Upper lobe of left lung (tissue), 6 donors: ENCODE measurements at places on chromosomes 1 and 21. TPM values are rescaled to one million over a fixed set of nuclear protein-coding genes. Genes with fewer than 3 reads are reported as not detected.

GRCh38 chr1:187909382-187909781, 1080.6 kb downstream of the PLA2G4A start:
- no peak for DNase-seq

- no peak for DNase-seq
Measured at GRCh38 chr1:82388679-82389078, 587.9 kb downstream of the ADGRL2 start.

DNA sequence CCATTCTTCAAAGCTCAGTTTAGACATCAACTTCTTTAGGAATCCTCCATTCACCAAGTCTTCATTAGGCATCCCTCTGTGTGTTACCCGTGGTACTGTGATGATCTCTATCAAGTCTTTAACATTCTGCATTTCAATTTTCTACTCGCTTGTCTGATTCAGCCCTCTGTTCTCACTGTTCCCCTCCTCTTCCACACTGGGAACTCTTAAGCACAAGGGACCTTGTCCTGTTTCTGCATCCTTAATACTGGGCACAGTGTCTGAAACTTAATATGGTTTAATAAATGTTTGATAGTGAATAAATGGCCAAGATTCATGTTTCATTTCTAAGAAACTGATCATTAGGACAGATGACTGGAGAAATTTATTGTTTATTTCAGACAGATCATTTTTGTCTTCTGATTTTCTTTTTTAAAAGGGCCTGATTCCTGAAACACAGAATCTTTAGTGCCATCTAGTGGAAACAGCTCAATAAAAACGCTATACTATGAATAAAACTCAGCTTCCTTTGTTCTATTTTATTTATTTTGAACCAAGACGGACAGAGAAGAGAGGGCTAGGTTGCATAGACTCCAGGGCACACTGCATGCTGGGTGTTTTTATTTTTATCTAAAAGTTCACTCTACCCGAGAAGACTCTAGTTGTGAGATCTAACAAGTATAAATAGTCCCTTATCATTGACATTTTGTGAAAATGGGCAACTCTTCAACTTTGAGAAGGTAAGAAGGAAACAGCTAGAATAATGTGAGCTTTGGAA, 7.0 kb upstream of the TRIM45 start:
- DNase-seq: no peak

GRCh38 chr1:37537378-37537777, 16.7 kb downstream of the SNIP1 start:
- no peak for DNase-seq

Gene HLX
- total RNA-seq: 18.6 TPM

DNA sequence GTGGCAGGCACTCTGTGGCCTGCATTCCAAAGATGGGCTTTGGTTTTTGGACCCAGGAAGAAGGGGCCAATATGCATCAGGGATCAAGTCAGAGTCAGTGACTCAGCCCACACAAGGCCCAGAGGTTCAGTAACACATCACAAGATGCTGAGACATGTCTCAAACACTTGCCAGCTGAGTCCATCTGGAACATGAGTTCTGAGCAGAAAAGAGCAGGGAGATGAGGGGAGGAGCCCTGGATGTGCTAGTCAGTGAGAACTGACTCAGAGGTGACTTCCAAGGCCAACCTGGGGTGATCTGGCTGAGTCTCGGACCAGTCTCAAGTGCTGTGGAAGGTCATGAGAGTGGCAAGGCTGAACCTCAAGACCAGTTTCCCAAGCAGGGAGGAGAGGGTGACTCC, 150.1 kb downstream of the CDC7 start:
- peak; percentile 35 for DNase-seq

Gene UBE2J2
- 88.0 TPM for total RNA-seq

Gene FAM110D
- total RNA-seq: 5.2 TPM

DNA sequence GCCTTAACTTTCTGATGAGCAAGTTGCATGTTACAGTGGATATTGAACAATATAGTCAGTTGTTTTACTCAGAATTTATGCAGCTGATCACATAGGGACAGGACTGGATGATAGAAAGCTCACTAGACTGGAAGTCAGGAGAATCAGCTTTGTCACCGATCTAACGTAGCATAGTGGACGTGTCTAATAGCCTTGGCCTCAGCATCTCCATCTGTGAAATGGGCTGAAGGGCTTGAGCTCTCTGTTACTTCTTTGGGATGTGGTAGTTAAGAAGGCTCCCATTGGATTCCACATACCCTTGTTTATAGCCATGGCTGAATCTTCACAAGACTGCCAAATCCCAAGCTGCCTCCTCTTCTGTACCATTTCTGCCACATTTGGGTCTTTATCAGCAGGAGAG, 190.6 kb downstream of the GRIK1 start:
- no peak for DNase-seq

GRCh38 chr1:63951059-63951946, 177.5 kb downstream of the ROR1 start:
- DNase-seq: no peak

- no peak for DNase-seq
Measured at GRCh38 chr21:43024439-43025136, 50.2 kb downstream of the PKNOX1 start.

GRCh38 chr1:207990876-207991582, 80.1 kb upstream of the CD34 start:
- peak; percentile 39 for DNase-seq

Gene LENEP
- 0.57 TPM for total RNA-seq

GRCh38 chr1:216702170-216702569, 21.1 kb downstream of the ESRRG start:
- no peak for DNase-seq

Gene MFAP2
- total RNA-seq: 4.7 TPM
